Kidney epithelial cell (primary cell): ENCODE measurements at places on chromosomes 6 and 20.
A peak's percentile ranks its signal among the peaks of the same experiment; 100 is the strongest.

DNA sequence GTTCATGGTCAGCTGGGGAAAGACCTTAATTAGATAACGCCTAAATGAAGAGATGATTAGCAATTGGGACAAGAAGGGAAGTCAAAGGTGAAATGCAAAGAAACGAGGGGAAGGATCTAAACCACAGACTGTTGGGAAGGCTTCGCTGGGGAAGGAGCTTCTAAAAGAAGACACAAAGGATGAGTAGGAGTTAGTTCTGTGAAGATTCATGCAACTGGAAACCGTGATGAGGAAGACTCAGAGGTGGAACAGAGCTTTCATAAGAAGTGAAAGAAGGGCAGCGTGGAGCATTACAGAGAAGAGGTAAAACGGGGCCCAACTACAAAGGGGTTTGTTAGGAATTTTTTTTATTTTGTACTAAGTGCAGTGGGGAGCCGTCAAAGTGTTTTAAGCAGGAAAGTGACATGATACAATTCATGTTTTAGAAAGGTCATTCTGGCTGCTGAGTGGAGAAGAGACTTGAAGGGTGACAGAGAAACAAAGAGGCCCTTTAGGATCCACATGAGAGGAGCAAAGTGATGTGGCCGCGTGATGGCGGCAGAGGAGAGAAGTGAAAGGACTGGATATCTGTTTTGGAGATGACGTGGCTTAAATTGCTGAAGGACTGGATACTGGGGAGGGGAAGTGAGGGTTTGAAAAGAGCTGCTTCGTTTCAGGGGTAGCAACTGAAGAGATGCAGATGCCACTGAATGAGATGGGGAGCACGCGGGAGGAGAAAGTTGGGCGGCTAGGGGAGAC lies 33.6 kb downstream of the TTI1 start:
- DNase-seq, result no peak

- DNase-seq, result no peak
Observed at GRCh38 chr6:26022132-26022472, 59.5 kb downstream of the TRIM38 start.

DNA sequence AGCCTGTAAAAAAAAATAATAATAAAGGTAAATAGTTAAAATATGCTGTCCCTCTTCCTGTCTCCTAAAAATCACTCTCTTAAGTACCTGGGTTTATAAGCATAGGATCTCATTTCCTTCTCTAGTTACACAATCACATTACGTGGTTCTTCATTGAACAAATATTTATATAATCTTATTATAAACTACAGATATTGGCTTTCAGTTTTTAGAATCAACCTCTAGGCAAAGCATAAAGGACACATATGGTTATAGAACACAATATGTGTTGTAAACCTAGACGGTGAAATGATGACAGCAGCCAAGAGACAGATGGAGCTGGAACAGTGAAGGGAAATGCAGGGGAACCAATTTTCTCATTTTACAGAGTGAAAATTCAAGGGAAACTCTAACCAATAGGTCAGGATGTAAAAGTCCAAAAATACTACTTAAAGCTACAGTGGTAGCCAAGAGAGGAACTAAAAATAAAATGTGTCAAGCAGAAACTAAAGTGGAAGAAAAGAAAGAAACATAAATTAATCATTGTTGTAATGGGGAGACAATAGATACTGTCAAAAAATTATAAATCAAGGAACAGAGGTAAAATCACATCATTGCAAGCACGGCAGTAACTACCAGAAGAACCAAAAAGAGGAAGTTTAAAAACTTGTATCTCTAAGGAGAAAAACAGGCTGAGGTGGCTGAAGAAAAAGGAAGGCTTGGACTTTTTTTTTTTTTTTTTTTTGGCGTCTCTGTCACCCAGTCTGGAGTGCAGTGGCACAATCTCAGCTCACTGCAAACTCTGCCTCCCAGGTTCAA lies 82.8 kb upstream of the CDYL start:
- no peak for DNase-seq

GRCh38 chr6:136963259-136963658 lies 41.2 kb downstream of the SLC35D3 start:
- no peak for DNase-seq

- DNase-seq, result no peak
Observed at GRCh38 chr6:13825871-13826270, 11.5 kb upstream of the MCUR1 start.

GRCh38 chr20:17407550-17407949 lies 123.6 kb downstream of the BFSP1 start:
- no peak for DNase-seq

DNA sequence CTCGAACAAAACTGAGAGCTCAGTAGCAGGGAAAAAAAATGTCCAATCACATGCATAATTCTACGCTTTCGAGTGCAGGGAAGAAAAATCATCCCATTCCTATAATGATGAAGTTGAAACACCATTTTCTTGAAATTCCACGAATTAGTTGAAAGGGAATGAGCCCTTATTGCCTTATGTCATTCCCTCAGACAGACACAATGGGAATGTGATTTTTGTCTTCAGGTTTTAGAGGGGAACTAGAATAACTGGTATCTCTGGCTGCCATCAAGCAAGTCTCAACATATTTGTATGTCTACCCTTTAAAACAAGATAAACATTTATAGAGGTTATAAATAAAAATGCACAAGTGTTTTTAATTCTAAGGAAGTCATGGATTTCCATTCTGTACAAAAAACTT lies 87.9 kb downstream of the KIF13A start:
- DNase-seq, result no peak

- peak; percentile 50 for DNase-seq
Observed at GRCh38 chr20:32823078-32823477, 3.3 kb downstream of the MAPRE1 start.

DNA sequence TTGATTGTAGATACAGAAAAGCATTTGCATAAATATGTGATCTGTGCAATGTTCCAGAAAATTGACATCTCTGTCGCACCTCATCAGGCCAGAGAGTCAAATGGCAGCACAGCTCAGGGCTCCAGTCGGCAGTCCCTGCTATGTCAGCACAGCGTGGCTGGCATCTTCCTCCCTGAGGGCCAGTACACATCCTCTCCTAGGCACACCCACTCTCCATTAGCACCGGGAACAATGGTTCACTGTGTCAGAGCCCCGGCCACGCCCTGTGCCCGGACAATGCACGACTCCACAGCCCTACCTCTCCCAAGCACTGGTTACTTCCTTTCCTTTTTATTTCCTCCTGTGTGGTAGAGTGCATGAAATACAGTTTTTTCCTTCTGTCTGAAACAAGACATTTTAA lies 114.9 kb downstream of the FOXC1 start:
- DNase-seq, result no peak

DNA sequence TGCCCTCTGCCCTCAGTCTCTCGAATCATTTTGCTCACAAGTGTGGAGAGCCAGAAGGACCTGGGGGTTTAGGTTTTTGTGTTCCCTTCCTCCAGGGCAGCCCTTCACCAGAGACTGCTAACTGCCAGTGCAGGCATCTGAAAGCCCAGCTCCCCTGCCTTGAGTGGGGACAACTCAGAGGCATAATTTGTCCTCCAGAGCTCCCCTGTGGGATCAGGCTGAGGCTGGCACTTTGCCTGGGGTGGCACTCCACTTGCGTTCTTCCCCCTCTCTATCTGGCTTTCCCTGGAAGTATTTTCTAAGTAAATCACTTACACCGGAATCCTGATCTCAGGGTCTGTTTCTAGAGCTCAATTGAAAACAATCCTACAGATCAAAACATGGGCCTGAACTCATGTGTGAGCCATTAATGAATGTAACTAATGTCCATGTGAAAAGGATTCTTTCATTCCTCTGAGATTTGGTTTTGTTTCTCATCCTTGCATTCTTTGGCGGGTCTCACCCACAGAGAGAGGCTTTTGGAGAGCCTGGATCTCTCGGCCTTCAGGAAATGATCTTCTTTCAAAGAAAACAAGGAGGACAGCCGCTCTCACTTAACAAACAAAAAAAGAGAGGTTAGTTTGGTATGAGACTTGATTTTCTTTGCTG lies 125.7 kb upstream of the RIPOR2 start:
- DNase-seq, result no peak

- DNase-seq, result no peak
Observed at GRCh38 chr6:157151989-157152388, 171.3 kb downstream of the TMEM242 start.

GRCh38 chr6:156589281-156589680 lies 187.9 kb upstream of the ARID1B start:
- peak; percentile 38 for DNase-seq

GRCh38 chr20:63963784-63964301 lies 5.9 kb downstream of the ZNF512B start:
- no peak for DNase-seq

DNA sequence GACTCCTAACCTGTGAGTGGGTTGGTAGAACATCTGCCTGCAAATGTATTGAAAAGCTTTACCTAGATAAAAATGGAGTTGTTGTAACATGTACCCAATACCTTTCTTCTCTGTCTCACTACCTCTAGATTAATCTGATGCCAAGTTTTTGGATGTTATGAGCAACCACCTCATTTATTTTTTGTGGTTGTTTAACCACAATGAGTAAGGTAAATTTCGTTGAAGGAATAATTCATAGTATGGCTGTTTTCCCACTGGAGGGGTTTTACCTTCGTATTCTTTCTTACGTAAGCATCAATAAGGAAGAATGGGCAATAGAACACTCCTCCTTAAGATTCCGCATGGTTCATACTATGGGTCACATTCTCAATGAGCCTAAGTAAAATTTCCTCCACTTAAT lies 165.4 kb downstream of the CDH26 start:
- no peak for DNase-seq

GRCh38 chr6:165732696-165733488 lies 69.9 kb upstream of the PDE10A start:
- DNase-seq, result no peak

DNA sequence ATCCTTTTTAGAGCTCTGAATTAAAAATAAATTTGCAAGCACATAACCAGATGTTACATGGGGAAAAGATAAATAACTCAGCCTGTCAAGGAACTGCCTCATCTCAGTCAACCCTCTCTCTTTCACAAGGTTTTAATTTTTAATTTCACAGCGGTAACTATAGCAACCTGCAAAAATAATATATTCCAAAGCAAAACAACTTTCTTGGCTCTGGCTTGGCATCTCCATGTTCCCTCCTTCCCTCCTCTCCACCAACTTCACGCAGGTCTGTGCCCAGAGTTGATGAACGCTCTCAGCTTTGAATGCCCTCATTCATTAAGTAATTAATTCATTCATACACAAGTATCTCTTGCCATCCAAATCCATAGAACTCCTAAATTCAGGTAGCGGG lies 32.5 kb upstream of the SIRPA start:
- no peak for DNase-seq

- no peak for DNase-seq
Observed at GRCh38 chr6:15025446-15025845, 220.4 kb upstream of the JARID2 start.

DNA sequence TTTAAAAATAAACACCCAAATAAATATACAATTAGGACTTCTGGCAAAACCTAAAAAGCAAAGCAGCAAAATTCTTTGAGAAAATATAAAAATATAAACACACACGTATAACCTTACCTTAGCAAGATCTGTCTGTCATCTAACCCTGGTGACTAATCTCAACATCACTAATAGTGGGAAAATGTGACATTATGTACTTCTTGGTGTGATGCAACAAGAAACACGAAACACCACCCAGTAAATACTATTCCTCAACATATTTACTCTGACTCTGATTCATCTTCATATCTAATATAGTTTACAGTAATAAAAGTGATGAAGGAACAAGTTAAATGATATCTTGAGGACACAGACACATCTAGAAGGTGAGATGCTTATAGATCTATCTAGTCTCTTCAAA lies 332.6 kb upstream of the MANEA start:
- no peak for DNase-seq

DNA sequence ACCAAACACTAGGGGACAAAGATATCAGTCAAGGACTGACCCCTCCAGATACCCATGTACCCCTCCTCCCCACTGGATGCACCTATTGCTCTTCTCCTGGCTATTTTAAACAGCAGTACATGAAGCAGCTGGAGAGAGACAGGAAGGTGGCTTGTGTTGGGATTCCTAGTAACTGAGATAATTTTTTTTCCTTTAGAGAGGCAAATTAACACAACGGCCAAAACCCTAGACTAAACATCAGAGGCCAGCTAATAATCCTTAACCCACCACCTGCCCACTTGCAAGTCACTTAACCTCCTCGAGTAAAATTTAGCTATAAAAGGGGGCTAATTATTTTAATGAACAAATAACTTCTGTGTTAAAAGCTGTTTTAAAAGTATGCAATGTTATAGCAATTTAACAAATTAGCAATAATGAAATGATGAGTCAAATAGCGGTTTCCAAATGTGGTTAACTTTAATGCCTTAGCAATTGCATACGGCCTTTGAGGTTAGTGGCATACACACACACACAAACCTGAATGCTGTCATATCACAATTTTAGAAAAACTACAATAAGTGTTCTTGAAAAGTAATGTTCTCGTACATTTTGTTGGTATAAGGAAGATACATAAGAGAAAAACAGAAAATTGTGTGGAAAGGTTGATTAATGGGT lies 151.7 kb downstream of the FRK start:
- no peak for DNase-seq

DNA sequence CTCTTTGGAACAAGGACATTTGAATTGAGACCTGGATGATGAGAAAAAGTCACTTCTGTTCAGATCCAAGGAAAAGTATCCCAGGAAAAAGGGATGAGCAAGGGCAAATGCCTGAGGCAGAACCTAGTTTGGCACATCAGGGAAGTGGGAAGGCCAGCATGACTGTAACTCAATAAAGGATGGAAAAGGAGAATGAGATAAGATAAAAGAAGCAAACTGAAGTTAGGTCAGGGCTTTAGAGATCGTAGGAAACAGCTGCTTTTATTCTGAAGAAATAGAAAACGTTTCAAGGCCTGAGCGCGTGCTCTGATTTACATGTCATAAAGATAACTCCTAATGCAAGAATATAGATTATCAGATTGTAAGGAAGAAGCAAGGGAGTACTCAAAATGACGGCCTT lies 450.0 kb downstream of the FRK start:
- DNase-seq, result no peak
